NCI-H2227 treated with DMSO at 0.1 percent for 48 hours (cell line): ENCODE measurements at places on chromosomes 5 and 9.

DNA sequence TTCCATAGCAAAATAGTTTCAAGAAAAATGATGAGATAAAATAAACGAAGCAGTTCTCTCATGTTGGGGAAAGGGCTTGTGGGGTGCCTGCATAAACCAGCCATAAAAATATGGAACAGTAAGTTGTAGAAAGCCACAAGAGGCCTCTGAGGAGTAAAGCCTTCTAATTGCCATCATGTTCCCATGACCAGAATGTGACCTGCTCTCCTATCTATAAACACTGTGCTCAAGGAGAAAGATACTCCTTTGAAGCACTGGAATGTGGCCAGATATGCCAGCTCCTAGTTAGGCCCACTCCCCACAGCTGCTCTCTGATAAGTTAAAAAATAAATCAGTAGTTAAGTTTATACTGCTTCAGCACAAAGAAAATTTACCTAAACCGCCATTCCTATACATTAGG, 65.8 kb downstream of the SETX start:
- DNase-seq, result no peak

DNA sequence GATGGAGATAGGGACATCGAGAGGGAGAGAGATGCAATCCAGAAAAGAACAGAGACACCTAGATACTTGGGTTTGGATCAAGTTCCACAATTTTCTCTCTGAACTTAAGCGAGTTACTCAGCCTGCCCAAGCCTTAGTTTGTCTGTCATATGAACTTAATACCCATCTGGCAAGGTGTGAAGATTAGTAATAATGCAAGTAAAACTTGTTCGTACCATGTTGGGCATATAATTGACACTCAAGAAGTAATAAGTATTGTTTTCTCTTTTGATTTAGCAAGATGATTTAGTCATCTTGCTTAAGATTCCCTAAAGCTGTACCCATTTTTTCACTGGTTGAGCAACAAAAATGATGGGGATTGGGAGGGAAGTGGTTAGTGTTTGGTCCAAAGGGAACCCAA, 7.5 kb downstream of the RABGAP1 start:
- DNase-seq, result no peak

- DNase-seq, result no peak
These were observed 90.3 kb upstream of the OTULINL start for GRCh38 chr5:14491015-14491915.

- no peak for DNase-seq
These were observed 269.7 kb downstream of the MLLT3 start for GRCh38 chr9:20352591-20352990.

DNA sequence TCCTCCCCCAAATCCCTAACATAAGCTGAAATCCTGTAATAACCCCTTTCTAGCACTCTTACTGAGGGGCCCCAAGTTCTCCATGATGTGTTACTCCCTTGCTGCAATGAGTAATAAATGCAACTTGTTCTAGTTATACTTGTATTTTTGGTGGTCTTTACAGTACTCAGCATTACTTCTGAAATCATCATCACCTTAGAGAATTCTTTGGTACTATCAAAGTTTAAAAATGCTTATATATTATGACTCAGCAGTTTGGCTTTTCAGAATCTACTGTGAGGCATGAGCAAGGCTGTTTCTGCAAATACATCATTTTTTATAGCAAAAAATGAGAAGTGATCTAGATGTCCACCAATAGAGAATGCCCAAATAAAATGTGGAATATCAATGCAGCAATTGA, 20.7 kb upstream of the ROPN1L start:
- no peak for DNase-seq

- DNase-seq, result no peak
These were observed 73.9 kb downstream of the KIF24 start for GRCh38 chr9:34254966-34255825.

- no peak for DNase-seq
These were observed 328.8 kb downstream of the GADD45G start for GRCh38 chr9:89933578-89933977.

- no peak for DNase-seq
These were observed 4.3 kb downstream of the ERAP2 start for GRCh38 chr5:96880444-96881164.

DNA sequence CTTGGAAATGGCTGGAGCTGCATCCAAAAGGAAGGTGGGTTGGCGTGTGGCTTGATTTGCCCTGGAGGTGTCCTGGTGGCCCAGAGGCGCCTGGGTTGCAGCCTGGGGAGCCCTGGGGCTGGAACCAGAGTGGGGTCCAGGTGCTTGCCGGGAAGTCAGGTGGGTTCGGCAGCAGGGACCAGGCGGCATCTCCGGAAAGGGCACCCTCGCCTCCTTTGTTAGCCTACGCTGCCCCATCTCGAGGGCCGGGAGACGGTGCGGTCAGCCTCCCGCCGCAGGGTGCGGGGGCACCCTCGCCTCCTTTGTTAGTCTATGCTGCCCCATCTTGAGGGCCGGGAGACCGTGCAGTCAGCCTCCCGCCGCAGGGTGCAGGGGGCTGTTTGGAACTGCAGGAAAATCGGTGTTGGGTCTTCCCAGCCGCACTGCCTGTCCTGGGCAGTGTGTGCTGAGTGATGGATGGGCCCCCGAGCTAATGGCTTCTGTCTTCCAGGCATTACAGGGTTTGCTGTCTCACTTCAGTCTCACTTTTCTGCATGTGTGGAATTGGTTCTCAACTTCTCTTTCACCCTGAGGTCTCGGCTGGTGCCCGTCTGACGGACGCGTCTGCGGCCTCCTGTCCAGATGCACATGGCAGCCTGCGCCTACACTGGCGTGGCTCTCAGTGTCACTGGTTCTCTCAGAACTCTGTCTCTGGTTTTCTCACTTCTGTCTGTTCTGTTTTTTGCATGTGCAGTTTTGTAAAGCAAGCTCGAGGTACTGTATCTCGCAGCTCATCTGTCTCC, 139.0 kb downstream of the CACNA1B start:
- no peak for DNase-seq

GRCh38 chr5:131854134-131854533, 57.3 kb upstream of the FNIP1 start:
- no peak for DNase-seq

GRCh38 chr5:67215519-67216471, 19.2 kb upstream of the CD180 start:
- DNase-seq, result no peak
